ENCODE measurements at places on chromosomes 11 and 22.

GRCh38 chr22:21837248-21837979 is 30.0 kb downstream of the MAPK1 start:
- no peak for DNase-seq

- DNase-seq = peak; percentile 63
Observed at GRCh38 chr11:124799348-124800225, 619 bp downstream of the MSANTD2 start.

GRCh38 chr11:65558002-65558929 is at the start of gene LTBP3:
TSS of gene LTBP3 (minus strand) at chr11:65558359. CDS start at chr11:65557959, 400 bp downstream.
- peak; percentile 71 for DNase-seq

- DNase-seq = peak; percentile 84
Observed at GRCh38 chr11:118342503-118343161, at the start of gene CD3D. TSS of gene CD3D (minus strand) at chr11:118342705. CDS start at chr11:118342607, 98 bp downstream.

GRCh38 chr22:48672387-48672786 is 1155.3 kb downstream of the BRD1 start:
- DNase-seq = no peak

DNA sequence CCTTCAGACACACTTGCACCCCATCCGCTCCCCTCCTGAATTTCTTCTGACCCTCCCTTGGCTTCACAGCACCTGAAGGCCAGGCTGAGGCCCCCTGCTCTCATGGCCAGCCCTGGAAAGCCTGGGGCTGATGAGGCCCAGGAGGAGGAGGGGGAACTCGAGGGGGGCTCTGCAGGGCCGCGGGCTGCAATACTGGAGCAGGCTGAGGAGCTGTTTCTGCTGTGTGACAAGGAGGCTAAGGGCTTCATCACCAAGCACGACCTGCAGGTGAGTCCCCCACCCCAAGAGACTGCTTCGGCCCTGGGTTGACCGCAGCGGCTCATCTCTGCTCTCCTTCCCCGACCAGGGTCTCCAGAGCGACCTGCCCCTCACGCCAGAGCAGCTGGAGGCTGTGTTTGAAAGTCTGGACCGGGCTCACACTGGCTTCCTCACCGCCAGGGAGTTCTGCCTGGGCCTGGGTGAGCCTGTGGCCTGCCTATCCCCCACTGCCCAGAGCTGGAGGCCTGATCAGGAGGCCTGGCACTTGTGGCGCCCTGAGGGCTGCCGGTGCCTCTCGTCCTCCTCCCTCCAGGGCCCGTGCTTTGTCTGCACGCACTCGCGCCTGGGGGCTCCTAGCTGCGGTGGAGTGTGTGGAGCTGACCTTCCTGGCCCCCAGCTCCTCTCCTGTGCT is 922 bp downstream of the CRACR2B start:
- no peak for DNase-seq

DNA sequence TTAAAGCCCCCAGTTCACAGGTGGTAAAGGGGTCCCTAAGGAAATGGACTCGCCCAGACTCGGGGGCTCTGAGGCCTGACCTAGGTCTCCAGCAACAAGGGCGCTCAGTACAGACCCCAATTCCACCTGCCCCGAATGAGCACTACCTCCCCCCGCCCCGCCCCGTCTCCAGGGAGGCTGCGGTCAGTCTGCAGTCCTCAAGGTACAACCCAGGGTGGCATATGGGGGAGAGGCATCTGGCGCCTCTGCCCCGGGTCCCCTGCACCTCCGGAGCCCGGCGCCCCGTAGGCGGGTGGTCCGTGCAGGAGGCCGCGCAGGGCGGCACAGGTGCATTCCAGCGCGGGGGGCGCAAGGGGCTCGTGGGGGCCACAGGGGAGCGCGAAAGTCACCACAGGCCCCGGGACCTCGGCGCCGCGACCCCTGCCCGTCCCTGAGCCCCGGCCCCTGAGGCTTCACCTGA is 361 bp downstream of the CTSD start:
- no peak for DNase-seq

DNA sequence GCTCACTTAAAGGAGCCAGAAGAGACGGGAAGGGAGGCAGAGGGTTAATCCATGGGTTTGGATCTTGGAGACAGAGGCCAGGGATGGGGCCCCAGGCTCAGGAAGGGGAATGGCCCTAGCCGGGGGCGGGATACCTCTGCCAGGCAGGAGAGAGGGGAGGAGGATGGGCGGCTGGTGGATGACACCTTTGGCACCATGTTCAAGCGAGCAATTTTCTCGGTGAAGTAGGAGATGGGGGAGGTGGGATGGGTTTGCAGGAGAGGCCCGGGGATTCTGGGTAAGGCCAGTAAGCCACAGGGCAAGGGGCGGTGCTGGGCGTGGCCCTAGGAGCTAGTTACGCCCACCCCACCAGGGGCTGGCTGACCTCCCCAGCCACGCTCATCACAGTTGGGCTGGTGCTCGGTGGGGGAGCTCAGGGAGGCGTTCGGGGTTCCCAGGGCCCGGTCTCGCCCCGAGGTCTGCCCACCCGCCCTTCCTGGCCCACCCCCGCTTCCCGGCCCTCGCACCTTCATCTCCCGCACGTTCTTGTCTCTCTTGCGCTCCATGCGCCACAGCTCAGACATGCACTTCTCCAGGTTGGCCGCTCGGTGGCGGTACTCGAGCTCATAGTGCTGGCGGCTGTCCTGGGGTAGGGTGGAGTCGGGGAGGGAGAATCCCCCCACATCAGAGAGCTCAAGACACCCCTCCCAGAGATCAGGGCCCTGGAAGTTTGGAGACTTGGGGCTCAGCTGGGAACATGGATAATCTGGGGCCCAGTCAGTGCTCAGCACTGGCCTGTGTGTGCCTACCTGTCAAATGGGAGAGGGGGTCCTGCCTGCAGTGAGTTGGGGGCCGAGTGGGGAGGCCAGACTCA is 12.7 kb downstream of the BAIAP2L2 start:
- DNase-seq = no peak

DNA sequence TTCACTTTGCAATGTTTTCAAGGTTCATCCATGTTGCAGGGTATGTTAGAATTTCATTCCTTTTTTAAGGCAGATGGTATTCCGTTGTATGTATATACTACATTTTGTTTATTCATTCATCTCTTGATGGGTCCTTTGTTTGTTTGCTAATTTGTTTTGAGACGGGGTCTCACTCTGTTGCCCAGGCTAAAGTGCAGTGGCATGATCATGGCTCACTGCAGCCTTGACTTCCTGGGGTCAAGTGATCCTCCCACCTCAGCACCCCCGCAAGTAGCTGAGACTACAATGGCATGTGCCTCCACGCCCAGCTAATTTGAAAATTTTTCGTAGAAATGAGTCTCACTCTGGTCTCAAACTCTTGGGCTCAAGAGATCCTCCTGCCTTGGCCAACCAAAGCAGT is 6.2 kb downstream of the UVRAG start:
- no peak for DNase-seq

DNA sequence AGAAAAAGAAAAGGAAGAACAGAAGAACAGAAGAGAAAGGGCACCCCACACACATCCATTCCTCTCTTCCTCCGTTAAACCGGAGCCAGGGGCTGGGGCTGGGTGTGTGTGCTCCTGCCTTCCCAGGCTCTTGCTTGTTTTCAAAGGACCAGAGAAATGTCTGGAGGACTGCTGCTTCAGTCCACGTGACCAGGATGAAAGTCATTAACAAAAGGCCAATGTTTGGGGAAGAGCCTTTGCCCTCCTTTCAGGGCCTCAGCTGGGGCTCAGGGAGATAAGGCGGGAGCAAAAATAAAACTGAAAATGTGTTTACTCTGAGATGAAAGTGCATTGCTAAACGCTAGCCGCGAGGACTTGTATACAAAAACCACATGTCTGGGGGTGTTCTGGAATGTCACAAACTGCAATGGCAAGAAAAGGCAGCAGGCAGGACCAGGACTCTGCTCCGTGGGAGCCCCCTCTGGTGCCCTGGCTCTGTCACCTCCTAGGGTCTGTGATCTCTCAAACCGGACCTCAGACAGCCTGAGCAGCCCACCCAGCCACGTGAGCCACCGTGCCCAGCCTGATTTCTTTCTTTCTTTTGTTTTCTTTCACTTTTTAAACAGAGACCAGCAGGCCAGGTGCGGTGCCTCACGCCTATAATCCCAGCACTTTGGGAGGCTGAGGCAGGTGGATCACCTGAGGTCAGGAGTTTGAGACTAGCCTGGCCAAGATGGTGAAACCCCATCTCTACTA is 31.6 kb upstream of the MYH9 start:
- DNase-seq = no peak

- DNase-seq = no peak
Observed at GRCh38 chr22:31106001-31106571, 1.3 kb downstream of the SELENOM start.

GRCh38 chr11:44750551-44751465 is 24.0 kb downstream of the TSPAN18 start:
- DNase-seq = no peak

DNA sequence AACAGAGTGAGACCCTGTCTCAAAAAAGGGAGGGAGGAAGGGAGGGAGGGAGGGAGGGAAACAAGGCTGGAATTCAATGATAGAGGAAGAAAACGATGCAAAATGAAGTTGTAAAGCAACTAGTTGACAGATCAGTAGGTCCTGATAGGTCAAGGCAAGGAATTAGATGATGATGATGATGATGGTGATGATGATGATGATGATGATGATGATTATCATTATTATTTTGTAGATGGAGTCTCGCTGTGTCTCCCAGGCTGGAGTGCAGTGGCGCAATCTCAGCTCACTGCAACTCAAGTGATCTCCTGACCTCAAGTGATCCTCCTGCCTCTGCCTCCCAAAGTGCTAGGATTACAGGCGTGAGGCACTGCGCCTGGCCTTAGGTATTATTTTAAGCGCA is 11.3 kb upstream of the L3MBTL2 start:
- no peak for DNase-seq

DNA sequence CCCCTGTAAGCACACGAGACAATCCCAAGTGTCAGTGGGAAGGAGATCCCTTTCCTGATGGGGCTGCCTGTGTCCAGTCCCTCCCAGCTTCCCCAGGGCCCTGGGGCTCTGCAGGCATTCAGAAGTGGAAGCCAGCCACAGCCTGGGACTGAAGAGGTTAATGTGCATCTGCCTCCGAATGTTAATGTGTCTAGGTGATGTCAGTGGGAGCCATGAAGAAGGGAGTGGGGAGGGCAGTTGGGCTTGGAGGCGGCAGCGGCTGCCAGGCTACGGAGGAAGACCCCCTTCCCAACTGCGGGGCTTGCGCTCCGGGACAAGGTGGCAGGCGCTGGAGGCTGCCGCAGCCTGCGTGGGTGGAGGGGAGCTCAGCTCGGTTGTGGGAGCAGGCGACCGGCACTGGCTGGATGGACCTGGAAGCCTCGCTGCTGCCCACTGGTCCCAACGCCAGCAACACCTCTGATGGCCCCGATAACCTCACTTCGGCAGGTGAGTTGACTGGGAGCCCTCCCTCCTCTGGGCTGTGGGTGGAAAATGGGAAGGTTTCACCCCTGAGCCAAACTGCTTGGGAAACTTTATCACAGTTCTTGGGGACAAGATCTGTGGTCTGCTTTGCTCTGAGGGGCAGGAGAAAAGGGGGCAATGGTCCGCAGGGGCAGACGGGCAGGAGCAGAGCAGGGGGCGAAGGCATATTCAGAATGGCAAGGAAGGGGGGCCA is at the start of gene MCHR1:
Gene MCHR1 (plus strand): TSS at position 236 of the 715 bp plus-strand sequence. CDS start 169 bp downstream, at position 405.
- peak; percentile 18 for DNase-seq

- no peak for DNase-seq
Observed at GRCh38 chr11:98531576-98531975, 489.2 kb upstream of the CNTN5 start.

DNA sequence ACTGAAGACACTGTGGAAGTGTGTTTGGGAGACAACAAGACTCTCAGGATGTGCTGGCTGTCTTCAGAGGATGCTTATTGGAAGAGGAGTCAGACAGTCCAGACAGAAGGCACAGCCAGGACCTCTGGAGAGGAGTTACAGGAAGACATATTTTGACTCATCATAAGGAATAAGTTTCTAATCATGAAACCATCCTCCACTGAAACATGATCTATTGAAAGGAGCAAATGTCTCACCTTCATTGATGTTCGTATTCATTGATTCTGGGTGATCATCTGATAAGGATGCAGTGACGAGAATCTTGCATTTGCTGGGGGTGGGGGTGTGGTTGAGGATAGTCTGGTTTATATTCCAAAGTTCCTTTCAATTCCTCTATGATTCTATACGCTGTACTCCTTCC is 2.5 kb upstream of the CXCR5 start:
- DNase-seq = peak; percentile 58

GRCh38 chr22:31274017-31274416 is 18.3 kb downstream of the PIK3IP1 start:
- DNase-seq = no peak

- DNase-seq = no peak
Observed at GRCh38 chr11:109853156-109853776, 239.9 kb upstream of the ZC3H12C start.

DNA sequence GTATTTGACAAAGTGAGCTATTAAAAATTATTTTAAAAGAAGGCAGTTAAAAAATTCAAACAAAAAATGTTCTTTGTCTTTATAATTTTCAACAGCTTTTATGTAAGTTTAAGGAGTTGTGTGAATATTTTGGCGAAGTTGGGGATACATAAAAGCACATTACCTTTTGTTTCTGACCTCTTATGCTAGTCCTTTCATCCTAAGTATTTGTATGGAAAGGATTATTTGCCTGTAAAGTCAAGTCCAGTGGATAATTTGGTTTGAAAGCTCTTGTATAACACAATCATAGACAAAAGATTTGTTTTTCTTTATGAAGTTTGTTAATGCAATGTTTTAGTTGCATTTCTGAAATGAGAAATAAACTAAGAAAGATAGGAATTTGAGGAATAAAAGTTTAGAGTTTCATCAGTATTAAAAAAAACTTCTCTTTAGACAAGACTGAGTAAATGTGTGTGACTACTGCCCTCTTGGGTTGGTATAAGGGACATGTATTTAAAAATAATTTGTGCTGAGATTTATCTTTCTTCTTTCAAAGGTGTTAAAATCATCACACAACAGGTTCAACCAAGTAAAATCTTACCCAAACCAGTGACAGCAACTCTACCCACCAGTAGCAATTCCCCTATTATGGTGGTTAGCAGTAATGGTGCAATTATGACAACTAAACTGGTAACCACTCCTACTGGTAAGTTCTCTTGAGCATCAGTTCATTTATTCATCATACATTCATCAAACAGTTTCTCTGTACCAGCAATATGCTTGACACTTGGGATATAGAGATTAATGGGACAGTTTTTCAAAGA is 68.2 kb downstream of the EMSY start:
- DNase-seq = no peak

DNA sequence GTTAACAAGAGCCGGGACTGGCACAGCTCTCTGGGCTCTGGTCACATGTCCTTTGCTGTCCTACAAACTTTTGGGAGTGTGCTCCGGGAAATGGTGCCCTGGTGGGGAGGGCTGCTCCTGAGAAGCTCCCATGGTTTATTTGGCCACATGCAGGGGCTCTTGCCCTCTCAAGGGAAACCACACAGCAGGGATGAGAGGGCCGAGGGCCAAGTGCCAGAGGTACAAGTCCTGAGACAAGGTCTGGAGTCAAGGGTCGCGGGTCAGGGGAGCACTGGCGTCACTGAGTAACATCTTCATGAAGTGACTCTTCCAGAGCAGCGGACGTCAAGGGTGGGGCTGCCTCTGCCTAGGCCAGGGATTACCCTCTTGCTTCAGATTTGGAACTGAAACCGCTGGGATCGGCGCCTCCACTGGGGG is 1160.6 kb downstream of the TBC1D22A start:
- no peak for DNase-seq

- no peak for DNase-seq
Observed at GRCh38 chr11:45871638-45872037, 13.8 kb upstream of the MAPK8IP1 start.

Data from activated CD4-positive, alpha-beta T cell treated with anti-CD3 and anti-CD28 coated beads for 36 hours (primary cell).